Stimulated activated CD8-positive, alpha-beta memory T cell treated with anti-CD3 and anti-CD28 coated beads, Interleukin-15, amount 100 ng/mL, for 4 hours (primary cell): ENCODE measurements at places on chromosomes 13 and 19.

DNA sequence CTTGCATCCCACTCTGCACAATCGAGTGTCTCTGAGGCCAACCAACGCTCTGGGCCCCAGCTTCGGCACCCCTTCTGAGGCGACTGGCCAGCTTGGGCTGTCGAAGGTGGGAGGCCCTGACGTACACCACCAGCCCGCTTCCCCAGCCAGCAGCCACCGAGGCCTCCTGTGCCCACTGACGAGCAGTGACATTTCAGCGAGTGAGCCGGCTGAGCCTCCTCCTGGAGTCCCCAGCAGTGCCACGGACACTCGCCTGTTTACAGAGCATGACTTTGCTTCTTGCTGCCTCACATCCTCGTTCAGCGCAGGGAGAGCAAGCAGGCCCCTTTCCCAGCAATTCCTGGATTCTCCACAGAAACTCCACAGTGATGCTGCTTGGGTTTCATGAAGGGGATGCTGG, 240.2 kb upstream of the MAB21L1 start:
- DNase-seq = no peak

- DNase-seq = no peak
These were observed 155.7 kb downstream of the SLC7A1 start for GRCh38 chr13:29439601-29440388.

DNA sequence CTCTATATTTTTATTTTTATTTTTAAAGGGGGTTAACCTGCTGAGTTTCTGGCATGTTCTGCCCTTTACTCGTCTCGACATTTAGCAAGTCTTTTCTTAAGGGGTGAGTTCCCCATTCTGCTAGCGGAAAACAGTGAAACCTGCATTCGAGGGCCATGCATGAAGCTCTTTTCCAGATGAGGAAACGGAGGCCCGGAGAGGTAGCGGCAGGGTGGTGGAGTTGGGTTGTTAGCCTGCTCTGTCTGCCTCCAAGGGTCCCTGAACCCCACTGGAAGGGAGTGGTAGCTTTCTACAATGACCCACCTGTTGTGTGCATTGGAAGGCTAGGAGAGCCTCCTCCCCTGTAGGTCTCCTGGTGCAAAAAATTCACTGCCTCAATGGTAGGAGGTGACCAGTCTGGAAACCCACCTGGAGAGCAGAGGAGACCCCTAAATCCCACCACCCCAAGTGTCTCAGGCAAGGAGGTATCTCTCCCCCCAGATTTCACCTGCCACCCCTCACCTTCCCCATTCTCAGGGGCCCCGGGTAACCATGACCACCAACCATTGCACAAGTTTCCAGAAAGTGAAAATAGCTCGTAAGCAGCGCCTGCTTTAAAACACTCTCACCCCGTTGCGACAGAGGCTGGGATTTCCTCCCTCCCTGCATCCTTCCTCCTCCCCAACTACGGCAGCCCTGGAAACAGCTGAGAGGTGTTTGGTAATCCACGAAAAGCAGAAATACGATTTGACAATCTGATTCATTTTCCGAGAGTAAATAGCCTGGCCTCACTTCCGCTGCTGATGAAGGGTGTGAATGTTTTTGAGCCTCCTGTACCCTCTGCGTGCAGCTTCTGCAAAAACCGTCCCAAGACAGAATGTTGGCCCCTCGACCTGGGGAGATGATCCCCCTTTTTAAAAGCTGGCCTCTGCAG, 3.5 kb downstream of the KLF2 start:
- DNase-seq = no peak

GRCh38 chr13:110008816-110009215, 222.4 kb upstream of the IRS2 start:
- DNase-seq = no peak
